ENCODE measurements at places on chromosomes 13 and 19.
A peak's percentile ranks its signal among the peaks of the same experiment; 100 is the strongest.

- peak; percentile 32 for DNase-seq
Observed at GRCh38 chr19:16376649-16377048, 52.0 kb downstream of the KLF2 start.

DNA sequence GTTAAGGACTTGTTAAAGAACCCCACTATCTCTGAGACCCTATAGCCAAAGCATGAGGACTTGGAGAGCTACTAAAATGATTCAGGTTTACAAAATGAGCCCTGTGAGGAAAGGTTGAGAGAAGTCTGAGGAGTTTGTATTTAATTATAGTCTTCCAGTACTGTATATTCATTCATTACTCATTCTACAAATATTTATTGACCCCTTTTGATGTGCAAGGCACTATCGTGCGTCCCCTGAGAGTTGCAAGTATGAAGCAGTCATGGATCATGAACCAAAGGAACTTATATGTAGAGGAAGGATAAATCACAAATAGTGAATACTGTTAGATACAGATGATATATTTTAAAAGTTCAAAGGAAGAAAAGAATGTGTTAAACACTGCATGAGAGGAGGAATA lies 84.4 kb downstream of the DNAJC15 start:
- DNase-seq: no peak

DNA sequence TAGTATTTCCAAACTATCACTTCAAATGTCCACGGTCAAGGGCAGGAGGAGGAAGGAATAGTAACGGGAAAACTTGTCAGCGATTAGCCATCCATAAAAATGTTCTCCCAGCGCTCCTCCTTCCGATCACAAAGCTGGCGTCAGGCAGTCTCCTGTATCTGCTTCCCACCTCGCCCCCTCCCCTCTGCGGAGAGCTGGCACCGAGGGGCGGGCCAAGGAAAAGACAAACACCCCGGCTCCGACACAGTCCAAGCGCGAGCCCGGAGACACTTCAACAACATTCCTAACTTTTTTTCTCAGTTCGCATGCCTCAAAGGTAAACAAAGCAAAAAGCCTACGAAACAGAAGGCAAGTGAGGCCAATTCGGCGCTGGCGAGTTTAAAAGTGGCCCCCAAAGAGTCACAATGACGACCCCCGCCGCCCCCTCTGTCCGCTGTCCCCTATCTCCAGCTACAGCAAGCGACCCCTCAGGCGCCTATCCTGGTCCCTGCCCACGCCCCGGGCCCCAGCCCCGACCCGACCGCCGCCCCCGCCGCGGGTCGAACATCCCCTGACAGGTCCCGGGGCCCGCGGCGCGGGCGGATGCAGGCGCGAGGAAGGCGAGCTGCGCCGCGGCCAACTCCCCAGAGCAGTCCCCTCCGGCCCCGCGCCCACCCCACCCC lies 736 bp downstream of the SMAD9 start:
- DNase-seq: no peak

DNA sequence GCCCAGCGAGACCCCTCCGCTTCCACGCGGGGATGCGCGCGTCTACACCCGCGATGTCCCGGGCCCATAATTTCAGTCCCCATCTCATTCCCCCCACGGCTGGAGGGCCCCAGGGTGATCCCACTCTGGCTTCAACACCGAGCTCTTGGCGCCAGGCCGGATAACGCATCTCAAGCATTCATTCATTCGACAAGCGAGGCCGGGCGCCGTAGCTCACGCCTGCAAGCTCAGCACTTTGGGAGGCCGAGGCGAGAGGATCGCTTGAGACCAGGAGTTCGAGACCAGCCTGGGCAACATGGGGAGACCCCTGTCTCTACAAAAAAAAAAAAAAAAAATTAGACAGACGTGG lies 5.9 kb downstream of the ANGPTL6 start:
- no peak for DNase-seq

DNA sequence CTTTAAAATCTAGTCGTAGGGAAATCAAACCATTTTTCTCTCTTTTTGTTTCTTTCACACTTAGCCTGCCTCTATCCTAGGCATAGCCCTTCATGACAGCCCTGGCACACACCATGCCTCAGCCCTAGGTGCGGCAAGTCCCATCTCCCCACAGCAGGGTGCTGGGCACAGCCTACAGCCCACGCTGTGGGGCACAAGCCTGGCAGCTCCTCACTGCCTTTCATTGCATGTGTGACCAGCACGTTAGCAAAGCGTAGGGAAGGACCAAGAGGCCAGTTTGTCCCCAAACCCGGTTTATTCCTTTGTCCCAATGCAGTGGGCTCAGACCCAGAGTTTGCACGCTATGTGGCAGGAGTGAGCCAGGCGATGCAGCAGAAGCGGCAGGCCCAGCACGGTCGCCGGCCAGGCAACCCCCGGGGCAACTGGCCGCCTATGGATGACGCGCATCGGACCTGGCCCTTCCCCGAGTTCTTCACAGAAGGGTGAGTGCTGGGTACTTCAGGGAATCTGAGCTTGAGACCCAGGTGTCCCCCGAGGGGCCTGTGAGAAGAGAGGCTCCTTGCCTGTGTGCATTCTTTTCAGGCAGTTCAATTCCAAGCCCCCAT lies 17.3 kb upstream of the GPI start:
- no peak for DNase-seq

- DNase-seq: no peak
Observed at GRCh38 chr19:46975011-46975924, 44.4 kb upstream of the NPAS1 start.

DNA sequence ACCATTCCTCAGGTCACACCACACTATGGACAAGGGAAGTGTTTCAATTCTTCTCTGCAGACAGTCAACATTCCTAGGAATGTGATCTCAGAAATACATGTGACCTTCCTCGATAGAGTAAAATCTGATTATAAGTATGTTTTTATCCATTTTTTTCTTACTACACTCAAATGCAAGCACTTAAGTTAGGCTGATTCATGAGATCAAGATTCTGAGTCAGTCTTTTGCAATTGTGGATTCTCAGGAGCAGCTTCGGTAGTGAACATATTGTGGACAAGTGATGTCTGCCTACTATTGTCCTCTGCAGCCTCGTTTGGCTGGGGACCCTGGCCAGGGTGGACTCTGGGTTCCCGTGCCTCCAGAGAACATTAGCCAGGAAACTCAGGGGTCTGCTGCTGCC lies 3.2 kb downstream of the SERPINE3 start:
- DNase-seq: no peak

DNA sequence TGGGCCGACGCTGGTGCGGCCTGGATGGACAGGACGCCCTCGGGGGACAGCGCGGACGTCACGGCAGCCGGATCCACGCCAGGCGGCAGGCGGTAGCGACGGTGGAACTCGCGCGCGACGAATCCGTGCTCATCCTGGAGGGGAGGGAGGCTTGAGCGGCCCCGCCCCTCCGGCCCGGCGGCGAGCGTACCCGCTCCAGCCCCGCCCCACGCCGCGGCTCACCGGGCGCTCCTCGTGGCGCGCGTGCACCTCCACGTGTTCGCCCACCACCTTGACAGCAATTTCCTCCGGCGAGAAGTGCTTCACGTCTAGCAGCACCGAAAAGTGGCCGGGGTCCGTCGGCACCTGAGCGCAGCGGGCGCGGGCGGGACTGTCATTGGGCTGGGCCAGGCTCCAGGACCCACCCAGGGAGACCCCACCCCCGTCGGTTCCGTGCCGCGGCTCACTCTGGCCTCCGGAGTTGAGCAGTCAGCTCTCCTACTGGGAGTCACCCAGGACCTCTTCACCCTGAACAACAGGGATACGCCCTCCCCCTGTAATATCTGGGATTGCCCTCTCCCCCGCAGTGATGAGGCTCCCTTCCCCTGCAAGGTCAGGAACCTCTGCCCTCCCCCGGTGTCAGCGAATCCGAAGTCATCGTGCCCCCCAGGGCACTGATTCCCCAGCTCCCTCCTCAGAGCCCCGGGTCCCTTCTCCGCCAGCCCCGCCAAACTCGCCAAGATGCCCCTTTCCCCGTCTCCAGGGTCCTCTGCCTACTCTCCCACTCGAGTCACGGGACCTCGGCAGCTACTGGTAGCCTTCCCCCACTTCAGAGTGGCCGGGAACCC lies 1.1 kb downstream of the HSPB6 start:
- no peak for DNase-seq

- DNase-seq: peak; percentile 16
Observed at GRCh38 chr19:19115954-19116353, 22.3 kb downstream of the TMEM161A start.

DNA sequence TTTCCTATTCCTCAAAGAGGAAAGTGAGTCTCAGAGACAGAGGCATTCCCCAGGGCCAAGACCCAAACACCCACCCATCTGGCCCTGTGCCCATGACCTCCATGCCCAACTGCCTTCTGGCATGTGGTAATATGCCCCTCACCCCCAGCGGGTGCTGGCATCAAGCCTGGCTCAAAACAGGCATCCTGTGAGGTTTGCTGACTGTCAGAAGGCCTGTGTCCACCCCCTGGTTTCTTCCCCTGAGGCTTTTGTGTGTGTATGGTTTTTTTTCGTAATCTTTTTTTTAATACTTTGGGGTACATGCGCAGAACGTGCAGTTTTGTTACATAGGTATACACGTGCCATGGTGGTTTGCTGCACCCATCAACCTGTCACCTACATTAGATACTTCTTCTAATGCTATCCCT lies 7.6 kb upstream of the KANK2 start:
- peak; percentile 93 for DNase-seq

GRCh38 chr19:33446330-33447293 lies 73.1 kb downstream of the CEBPG start:
- DNase-seq: no peak

DNA sequence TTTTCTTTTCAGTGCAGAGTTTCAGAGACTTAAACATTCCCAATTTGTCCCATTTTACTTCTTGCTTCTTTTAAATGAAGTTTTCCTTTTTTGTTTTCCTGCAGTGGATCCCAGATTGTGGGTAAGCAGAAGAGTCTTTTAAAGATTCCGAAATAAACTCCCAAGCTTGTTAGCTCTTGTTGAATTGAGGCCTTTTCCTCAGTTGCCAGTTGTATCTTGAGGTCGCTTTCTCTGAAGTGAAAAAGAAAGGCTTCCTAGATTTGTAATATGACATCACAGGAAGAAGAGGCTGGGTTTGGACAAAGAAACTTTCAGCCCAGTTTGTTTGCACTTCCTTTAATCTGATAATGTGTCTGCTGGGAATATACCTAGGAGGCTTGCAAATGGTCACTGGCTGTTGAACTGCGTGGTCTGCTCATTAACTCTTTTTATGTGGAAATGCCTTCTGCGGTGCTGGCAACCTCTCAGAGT lies at the start of gene LPAR6:
LPAR6 (minus strand) TSS at position 233 of the 471 bp plus-strand sequence. CDS start 690 bp downstream, outside the sequence.
- DNase-seq: no peak

GRCh38 chr19:1851654-1852580 lies 3.6 kb upstream of the REXO1 start:
- peak; percentile 88 for DNase-seq

DNA sequence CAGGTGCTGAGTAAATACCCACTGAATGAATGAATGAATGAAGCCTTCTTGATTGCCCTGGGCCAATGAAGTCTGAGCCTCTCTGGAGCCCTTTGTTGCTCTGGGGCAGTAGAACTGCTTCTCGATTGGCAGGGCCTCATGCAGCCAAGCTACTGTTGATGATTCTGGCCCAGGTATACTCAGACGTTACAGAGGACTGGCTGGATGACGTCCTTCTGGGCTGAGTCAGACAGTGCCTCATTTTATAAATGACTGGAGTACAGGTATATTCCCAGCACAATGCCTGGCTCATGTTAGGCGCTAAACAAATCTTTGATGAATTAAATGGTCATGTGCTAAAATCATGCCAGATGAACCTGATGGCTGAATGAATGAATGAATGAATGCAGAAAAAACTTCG lies 243.8 kb upstream of the MAB21L1 start:
- DNase-seq: no peak

DNA sequence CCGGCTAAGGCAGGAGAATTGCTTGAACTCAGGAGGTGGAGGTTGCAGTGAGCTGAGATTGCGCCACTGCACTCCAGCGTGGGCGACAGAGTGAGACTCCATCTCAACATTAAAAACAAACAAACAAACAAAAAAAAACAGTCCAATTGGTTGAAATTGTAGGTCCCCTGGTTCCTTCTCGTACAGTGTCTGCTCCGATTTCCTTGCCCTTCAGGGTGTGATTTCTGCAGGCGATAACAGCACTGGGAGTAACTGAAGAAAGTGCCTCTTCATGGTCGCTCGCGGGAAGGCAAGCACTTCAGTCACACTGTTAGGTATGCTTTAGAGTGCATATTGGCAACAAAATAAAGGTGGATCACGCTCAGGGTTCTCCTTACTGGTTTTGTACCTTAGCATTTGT lies 39.7 kb downstream of the TPT1 start:
- no peak for DNase-seq

Measured in common myeloid progenitor, CD34-positive (primary cell).